Right renal pelvis (tissue), 4 donors: ENCODE measurements at places on chromosomes 6 and 20. TPM values are rescaled to one million over a fixed set of nuclear protein-coding genes. Genes with fewer than 3 reads are reported as not detected.

CSNK2B gene
- polyA plus RNA-seq, result 244 TPM

MEI4 gene
- 2.2 TPM for polyA plus RNA-seq

HTR1E gene
- 0.96 TPM for polyA plus RNA-seq

- DNase-seq, result no peak
Measured at GRCh38 chr6:154543628-154544027, 33.1 kb upstream of the CNKSR3 start.

DNA sequence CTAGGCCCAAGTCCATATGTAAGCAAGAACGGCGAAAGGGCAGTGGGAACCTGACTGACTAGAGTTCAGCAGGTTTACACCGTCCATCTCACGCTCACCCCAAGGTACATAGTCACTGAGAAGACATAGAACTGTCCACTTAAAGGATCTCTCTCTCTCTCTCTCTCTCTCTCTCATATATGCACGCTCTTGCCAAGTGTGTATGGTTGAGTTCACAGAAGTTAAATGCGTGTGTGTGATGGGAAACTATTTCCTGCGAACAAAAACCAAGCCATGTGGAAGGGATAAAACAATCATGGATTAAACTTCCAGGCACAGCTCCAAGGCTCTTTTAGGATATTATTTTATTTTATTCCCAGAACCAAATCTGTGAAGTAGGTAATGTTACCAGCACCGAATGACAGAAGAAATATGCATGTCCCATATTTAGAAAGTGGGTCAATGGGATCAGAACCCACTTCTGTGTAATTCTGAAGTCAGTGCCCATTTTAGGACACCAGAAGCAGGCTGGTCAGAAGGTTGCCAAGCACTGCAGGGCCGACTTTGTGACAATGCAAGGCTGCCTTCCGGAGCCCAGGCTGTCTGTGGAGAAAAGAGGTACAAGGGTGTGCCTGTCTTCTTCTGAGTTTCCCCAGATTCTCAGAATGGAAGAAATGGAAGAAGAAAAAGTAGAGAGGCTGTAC, 49.2 kb upstream of the MAP7 start:
- no peak for DNase-seq
